Forelimb muscle (tissue), 1 donor: ENCODE measurements at places on chromosomes 6 and 20. TPM values are rescaled to one million over a fixed set of nuclear protein-coding genes. Genes with fewer than 3 reads are reported as not detected.

COL19A1 gene
- 3.3 TPM for polyA plus RNA-seq

PLCB4 gene
- polyA plus RNA-seq, result 4.7 TPM

- DNase-seq, result no peak
These were observed 77.8 kb downstream of the DLL1 start for GRCh38 chr6:170212956-170213636.

DNA sequence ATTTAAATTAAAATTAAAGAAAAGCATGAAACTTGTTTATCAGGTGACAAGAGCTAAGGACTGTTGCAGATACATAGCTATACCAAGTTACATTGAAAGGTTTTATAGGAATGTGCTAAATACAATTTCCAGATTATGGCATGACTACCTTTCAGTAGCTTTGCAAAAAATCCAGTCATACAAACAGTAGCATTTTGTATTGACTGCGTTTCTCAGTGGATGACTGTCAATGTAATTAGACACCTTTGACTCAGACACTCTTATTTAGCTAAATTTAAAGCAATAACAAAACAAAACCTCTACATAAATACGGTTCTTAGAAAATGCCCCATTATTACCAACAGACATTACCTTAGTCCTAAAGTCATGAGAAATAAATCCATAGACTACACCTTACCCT is 275.8 kb upstream of the RUNX2 start:
- no peak for DNase-seq

- DNase-seq, result no peak
These were observed 13.4 kb downstream of the TRIM38 start for GRCh38 chr6:25975923-25976560.

- no peak for DNase-seq
These were observed 36.6 kb upstream of the CARMIL1 start for GRCh38 chr6:25242567-25242966.

- DNase-seq, result no peak
These were observed 98.8 kb downstream of the HUS1B start for GRCh38 chr6:558089-558488.

BCL2L1 gene
- 29.8 TPM for polyA plus RNA-seq

GRCh38 chr6:37030599-37030998 is 25.1 kb downstream of the FGD2 start:
- no peak for DNase-seq
